Posterior cingulate gyrus (tissue), 11 donors: ENCODE measurements at places on chromosomes 2 and 18.

DNA sequence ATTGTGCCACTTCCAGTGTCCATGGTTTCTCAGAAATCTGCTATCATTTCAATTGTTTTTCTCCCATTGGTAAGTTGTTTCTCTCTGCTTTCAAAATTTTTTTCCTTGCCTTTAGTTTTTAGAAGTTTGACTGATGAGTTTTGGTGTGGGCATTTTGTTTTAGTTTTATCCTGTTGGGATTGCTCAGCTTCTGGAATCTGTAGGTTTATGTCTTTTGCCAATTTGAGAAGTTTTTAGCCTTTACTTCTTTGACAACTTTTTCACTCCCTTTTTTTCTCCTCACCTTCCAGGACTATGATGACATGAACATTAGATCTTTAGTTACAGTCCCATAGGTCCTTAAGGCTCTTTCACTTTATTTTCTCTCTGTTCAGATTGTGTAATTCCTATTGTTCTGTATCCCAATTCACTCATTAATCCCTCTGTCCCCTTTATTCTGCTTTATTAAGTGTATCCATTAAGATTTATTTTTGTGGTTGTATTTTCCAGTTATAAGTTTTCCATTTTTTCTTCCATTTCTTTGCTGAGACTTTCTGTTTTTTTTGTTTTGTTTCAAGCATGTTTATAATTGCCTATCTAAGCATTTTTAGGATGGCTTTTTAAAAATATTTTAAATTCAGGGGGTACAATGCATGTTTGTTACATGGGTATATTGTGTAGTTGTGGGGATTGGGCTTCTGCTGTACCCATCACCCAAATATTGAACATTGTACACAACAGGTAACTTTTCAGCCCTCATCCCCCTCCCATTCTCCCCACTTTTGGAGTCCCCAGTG, 17.9 kb downstream of the MFSD6 start:
- DNase-seq = no peak

DNA sequence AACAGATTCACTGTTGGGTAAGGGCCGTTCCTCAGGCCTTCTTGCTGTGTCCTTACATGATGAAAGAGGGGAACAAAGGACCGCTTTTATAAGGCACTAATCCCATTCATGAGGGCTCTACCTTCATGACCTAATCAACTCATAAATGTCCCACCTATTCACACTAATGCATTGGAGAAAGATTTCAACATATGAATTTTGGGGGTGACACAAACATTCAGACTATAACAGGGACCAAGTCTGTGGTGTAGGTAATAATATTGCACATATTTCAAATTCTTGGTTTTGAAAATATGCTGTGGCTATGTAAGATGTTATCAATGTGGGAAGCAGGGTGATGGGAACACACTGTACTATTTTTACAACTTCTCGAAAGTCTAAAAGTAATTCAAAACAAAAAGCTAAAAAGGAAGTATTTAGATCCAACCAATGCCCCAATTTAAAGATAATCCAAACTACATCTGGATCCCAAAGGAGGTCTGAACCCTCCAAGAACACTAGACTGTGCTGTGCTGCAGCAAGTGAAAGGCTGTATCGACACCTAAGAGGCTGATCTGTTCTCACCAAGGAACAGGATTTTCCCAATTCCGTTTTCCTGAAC, 82.4 kb upstream of the TGIF1 start:
- DNase-seq = no peak

DNA sequence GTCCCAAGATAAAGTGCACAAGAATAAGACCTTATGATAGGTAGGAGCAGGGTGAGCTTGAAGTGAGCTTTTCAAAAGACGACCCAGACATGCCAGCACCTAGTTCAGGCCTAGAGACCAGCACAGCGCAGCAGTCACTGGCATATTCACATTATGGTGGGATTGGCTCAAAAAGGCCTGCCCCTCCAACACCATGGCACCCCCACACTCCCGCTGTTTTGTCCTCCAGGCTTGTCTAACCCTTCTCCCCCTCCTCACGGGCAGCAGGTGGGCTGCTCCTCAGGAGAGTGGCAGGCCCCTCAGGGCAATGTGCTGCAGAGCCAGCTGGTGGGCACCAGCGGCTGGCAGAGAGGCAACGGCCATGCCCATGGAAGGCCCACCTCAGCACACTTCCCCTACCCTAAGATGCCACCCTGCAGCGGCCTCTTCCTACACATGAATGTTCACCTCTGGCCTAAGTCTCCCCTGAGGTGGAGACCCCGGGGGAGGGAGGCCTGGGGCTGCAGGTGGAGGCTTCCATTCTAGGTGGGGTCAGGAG, 25.6 kb downstream of the EMX1 start:
- DNase-seq = no peak

DNA sequence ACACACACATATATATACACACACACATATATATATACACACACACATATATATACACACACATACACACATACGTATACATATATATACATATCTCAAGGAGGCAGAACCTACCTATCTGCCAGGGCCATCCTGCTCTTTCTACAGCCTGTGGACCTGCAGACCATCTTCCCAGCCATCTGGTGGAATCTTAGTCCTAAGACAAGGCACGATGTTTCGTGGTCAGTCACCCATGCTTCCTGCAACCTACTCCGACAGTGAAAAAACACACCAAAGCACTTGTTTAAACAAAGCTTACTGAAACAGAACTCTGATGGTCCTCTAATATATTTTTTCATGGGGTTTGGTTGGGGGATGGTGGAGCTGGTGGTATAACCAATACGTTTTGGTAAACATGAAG, 164.2 kb upstream of the ZNF521 start:
- no peak for DNase-seq

DNA sequence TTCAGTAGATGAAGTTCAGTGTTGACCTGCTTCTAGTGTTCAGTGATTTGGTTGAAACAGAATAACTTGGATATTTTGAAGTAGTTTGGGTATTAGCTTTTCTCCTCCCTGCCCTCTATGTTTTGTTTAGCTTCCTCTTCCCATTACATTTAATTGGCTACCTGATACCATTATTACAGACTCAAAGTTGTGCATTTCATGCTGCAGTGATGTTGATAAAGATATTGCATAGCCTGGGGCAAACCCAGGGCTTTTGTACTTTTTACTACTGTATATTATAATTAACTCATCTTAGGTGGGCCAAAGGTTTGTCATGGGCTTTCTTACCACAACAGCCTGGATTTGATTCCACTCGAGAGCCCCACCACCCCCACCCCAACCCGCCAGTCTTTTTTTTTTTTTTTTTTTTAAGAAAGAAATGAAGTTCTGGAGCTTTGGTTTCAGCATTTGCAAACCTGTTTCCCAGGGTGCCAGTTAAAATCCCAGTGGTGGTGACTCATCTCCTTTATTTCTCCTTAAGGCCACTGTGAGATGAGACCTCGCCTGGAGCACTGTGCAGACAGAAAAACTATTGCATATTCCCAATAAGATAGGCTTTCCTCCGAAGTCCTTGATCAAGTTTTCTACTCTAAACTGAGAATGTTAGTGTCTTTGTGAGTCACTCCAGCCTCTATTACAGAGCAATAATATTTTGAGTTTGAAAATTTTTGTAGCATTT, 393.7 kb upstream of the FANCL start:
- no peak for DNase-seq
